ENCODE measurements at places on chromosomes 7 and 10.

DNA sequence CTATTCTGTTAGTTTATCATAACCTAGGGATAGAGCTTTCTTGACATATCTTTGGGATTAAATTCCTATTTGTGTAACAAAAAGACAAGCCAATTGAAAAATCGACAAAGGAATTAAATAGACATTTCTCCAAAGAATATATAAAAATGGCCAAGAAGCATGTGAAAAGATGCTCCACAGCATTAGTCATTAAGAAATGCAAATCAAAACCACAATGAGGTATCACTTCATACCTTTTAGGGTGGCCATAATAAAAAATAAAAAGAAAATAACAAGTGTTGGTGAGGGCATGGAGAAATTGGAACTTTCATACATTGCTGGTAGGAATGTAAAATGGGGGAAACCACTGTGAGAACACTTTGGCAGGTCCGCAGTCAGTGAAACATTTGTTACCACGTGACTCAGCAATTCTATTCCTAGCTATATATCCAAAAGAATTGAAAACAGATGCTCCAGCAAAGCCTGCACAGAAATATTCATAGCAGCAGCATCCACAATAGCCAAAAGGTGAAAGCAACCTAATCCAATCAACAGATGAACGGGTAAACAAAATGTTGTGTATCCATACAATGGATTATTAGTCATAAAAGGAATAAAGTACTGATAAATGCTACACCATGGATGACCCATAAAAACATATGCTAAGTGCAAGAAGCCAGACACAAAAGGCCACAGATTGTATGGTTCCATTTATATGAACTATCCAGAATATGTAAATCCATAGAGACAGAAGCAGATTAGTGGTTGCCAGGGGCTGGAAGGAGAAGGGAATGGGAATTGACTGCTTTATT is 20.5 kb downstream of the SPAG6 start:
- DNase-seq = no peak

DNA sequence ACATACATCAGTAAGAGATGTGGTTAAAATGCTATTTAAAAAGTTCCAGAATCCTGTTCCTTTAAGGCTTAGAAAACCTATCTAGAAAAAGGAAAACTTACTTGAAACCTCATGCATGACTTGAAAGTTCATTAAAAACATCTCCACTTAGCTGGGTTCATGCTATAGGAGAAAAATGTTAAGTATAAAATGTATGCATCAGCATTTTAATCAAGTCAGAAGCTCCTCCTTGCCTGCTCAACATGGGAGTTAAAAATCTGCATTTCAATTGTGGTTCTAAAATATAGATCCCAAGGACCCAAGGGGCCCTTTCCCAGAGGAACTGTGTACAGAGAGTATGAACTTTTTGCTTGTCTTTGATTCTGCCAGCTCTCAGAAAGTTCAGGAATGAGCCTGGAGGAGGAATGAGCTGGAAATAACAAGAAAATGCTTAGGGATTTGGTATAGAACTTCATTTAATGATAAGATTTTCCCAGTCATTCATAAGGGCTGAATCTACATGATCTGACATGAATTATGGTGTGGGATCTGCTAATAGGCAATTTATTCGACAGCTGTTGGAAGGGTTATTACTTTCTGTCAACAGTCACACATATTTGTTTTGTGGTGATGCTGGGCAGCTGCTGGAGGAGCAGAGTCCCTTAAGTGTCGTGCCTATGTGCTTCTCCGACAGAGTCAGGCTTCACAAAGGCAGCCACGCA is 85.6 kb upstream of the MTPN start:
- DNase-seq = no peak

DNA sequence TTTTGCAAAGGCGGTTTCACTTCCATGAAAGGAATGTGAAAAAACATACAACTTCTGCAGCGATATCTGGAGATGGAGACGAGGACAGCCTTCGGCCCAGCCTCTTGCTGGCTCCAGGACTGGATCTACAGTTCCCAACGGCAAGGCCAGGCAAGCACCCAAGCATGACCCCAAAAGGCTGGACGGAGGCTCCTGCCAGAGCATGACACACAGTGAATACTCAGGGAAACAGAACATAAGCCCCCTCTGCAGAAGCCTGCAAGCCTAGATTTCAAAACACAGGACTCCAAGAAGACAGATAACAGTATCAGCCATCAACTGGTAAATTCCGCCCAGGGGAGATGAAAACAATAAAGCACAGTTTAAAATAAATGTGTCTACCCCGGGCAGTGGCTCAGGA is 3.3 kb upstream of the LRRC27 start:
- DNase-seq = no peak

DNA sequence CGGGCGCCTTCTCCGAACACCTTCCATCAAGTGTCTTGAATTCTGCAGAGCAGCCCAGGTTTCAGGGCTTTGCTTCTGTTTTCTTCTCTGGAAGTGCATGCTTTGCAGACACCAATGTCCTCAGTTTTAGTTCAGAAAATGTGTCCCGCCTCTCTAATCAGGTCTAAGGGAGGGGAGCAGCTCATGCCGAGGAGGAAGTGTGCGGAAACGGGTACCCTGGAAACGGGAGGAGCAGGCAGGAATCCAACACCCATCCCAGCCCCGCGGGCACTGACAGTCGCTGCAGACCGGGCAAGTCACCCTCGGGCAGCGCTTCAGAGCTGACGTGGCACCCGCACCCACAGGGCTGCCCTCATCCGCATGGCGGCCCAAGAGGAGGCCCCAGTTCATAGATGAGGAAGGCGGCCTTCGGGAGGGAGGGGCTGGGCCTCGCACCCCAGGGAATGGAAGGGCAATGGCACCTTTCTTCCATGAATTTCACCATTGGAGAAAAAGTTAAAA is 338.7 kb downstream of the DNAJB6 start:
- no peak for DNase-seq

DNA sequence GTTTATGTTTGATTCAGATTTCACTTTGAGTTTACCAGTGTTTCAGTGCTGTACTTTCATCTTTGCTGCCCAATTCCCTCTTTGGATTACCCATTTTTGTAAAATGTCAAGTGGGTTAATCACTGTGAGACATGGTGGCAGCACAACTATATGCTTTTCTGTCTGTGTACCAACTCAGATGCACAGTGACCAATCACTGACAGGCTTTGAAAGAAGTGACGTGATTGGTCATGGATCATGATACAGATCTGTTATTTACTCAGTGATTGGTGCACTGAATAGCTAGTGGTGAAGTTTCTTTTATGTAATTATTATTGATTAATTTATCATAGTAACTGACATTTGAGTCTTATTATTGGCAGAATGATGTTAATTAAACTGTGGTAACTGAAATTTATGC is 126.9 kb downstream of the SDK1 start:
- no peak for DNase-seq

- no peak for DNase-seq
These were observed 59.5 kb upstream of the CDCA7L start for GRCh38 chr7:22005151-22005550.

DNA sequence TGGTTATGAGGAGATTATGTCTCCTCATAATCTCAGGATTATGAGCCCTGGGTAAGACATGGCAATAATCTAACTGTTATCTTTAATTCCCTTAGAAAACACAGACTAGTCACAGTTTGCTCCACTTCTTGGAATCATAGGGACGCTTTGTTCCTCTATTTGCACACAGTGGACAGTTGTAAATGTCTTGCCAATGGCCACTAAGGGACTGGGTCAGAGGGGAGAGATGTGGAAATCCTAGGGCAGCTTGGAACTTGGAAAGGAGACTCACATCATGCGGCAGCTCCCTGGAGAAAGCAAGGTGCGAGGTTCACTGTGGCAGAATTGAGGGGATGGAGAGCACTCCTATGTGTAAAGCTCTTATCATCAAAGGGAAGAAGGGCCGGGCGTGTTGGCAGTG is 266.1 kb downstream of the PRPF18 start:
- DNase-seq = no peak

GRCh38 chr10:50635286-50635685 is 11.5 kb upstream of the SGMS1 start:
- DNase-seq = no peak

GRCh38 chr7:150952331-150953050 is 25.6 kb downstream of the KCNH2 start:
- DNase-seq = no peak

DNA sequence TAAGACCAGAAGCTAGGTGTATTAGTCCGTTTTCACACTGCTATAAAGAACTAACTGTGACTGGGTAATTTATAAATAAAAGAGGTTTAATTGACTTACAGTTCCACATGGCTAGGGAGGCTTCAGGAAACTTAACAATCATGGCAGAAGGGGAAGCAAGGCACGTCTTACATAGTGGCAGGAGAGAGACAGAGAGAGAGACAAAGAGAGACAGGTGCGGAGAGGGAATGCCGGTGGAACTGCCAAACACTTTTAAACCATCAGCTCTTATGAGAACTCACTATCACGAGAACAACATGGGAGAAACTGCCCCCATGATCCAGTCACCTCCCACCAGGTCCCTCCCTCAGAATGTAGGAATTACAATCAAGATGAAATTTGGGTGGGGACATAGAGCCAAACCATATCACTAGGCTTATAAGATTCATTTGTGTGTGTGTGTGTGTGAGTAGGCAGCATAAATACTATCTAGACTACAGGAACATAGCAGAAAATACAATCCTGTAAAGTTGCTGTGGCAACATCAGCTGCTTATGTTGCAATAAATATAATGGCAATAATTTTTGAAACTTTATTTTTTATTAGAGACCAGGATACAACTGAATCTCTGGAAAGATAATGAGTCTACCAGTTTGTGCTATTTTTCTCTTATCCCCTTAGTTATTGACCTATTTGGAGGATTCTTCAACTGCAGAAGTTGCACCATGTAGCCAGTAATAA is 77.1 kb downstream of the NRF1 start:
- no peak for DNase-seq

DNA sequence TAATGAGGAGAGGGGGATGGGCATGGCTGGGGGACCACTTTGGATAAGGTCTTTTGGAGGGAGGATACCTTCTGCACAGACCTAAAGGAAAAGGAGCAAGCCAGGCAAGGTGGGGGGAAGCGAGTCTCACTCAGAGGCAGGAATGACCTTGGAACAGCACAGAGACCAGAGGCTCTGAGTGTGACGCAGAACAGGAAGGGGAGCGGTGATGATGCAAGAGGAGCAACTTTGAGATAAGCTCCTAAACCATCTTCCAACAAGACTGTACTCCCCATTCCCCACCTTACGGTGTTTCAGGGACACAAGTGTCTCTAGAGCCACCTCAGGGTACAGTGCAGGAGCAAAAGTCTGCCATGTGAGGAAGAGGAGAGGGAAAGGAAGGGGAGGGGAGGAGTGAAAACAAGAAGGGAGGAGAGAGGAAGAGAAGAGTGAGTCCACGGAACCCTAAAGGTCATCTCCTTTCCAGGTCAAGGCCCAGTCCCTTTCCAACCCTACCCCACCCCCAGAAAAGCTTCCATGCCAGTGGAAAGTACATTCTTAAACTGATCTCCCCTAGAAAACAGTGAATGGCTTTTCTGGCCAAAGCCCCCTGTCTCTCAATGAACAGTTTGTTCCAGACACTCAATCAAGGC is 54.1 kb downstream of the JAZF1 start:
- no peak for DNase-seq

DNA sequence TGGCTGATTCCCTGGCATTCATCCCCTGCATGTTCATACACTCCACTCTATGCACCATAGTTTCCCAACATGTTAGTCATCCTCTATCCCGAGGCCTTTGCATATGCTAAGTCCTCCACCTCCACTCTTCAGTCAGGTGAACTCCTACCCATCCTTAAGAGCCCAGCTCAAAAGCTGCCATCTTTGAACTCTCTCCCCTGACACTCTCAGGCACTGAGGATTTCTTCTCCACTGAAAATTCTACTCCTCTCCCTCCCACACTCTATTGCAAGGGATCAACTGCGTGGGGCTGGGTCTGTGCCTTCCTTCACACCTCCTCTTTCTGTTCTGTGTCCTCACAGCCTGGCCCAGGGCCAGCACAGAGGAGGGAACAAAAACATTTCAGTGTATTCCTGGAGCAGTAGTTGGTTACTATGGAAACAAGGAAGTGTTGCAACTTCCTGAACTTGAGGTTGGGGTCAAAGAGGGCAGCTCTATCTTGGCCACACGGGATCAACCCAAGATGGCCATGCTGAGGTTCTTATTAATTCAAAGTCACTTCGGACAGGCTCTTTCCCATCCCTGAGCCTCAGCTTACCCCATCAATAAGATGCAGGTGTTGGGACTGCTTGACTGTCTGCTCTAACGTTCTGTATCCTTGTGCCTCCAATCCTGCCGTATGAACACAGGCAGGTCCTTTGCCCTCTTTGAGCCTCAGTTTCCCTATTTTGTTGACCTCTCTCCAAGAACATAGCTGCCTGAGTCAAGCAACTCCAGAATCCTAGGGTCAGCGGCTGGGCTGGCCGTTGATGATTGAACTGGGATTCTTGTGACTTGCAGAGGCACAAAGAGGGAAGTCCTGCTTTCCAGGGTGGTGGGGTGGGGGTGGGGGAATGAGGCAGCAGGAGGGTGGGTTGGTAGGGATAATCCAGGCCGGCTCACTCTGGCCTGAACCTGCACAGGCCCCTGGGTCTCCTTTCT is 15.5 kb downstream of the ZMIZ1 start:
- DNase-seq = no peak

DNA sequence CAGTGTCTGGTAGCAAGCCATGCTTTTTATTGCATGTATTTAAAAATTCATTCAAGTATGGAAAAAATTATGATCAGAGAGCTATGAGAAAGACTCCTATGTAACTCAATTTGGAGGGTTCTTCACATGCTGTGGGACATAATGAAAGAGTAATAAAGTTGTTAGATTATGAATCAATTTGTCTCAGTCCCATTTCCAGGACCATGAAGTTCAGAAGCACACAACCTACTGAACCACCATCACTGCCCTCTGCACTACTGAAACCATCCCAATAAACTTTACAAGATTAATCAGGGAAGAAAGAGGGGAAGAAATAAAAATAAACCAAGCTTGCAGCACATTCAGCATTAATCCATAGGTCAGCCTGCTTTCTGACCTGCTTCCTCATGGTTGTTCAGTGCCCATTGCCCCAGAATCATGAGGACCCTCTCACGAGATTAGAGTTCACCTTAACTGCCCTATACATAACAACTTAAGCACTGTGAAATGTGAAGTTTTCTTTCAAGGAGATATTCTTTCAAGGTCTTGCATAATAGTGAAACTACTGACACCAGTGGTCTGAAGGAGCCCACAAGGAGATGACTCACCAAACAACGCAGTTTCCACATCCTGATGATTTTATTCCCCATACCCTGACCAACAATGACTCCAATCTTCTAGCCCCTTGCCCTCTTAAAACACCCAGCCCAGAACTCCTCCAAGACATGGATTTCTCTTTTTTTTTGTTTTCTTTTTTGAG is 171.5 kb upstream of the ADCY1 start:
- DNase-seq = no peak

DNA sequence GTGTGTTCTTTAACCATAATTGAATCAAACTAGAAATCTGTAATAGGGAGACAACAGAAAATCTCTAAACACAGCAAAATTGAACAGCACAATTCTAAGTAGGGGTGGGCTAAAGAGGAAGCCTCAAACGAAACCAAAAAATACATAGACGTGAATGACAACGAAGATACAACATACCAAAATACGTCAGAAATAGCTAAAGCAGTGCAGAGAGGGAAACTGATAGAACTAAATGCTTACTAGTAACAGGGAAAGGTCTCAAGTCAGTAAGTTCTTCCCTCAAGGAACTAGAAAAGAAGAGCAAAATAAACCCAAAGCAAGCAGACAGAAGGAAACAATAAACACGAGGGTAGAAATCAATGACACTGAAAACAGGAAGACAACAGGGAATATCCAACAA is 19.1 kb downstream of the RPP38 start:
- no peak for DNase-seq

Data from stimulated activated CD4-positive, alpha-beta T cell treated with anti-CD3 and anti-CD28 coated beads, Interleukin-4, amount 100 ng/mL, for 24 hours (primary cell).